ENCODE measurements at places on chromosomes 6 and 20.

DNA sequence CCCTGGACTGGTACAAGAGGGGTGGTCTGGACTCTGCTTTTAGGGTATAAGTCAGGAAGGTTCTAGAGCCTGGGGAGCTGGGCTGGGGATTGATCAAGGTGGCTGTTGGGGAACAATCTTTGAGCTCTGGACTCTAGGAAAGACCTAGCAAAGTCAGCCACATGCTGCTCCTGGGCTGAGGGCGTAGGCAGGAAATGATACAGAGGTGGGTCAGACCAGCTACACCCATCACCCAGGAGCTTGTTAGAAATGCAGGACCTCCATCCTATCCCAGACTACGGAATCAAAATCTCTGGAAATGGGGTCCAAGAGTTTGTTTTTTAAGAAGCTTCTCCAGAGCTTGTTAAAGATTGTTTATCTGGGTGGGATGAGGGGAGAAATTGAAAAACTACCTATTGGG lies 9.4 kb downstream of the ADTRP start:
- DNase-seq, result no peak

DNA sequence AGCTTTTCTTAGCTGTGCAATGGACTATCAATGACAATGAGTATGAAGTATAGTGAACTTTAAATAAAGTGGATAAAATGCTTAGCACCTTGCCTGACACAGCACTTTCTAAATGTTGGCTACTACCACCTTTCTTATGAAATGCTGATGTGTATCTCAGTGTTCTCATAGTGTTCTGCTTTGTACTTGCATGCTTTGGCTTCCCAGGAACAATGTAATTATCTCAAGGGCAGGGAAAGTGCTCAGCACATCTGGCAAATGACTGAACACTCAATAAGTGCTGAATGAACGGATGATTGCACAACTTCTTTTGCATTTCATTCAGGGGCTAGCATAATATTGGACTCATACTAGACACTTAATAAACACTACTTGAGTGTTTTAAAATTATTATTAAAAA lies 28.2 kb upstream of the NOX3 start:
- no peak for DNase-seq

GRCh38 chr20:32526125-32526524 lies 59.0 kb downstream of the NOL4L start:
- no peak for DNase-seq

GRCh38 chr6:15642276-15642675 lies 20.6 kb downstream of the DTNBP1 start:
- no peak for DNase-seq

All from spinal cord (tissue), 10 donors.